Cardiac septum (tissue), 1 donor: ENCODE measurements at places on chromosomes 7 and 10.

GRCh38 chr10:59873896-59874295 is 32.5 kb downstream of the CCDC6 start:
- no peak for DNase-seq

DNA sequence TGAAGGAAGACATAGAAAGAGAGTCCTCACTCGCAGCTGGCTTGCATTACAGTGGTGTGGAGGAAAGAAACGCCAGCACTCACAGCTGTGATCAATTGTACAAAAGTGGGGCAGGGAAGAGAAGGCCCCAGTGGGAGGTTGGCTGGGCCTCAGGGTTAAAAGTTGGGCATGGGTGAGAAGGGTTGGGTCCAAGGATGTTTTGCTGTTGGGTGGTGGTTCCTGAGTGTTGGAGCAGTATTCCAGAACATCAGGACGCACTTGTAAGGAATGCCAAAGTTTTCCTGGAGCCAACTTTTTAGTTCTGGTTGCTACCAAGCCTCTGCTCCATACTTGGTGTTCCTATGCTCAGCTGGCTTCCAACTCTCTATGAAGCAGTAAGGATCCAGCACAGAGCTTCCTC is 55.4 kb upstream of the MKRN1 start:
- DNase-seq: no peak

- DNase-seq: no peak
Observed at GRCh38 chr7:11830582-11831155, 1.3 kb downstream of the THSD7A start.

GRCh38 chr10:133528845-133529575 is 1.8 kb downstream of the CYP2E1 start:
- no peak for DNase-seq

GRCh38 chr10:72009425-72010081 is 45.4 kb downstream of the CHST3 start:
- peak; percentile 86 for DNase-seq

GRCh38 chr7:17903337-17903736 is 37.0 kb downstream of the SNX13 start:
- DNase-seq: no peak

- no peak for DNase-seq
Observed at GRCh38 chr7:98994046-98994944, 116.0 kb downstream of the TRRAP start.

GRCh38 chr10:52318822-52319464 is 4.9 kb downstream of the DKK1 start:
- no peak for DNase-seq

DNA sequence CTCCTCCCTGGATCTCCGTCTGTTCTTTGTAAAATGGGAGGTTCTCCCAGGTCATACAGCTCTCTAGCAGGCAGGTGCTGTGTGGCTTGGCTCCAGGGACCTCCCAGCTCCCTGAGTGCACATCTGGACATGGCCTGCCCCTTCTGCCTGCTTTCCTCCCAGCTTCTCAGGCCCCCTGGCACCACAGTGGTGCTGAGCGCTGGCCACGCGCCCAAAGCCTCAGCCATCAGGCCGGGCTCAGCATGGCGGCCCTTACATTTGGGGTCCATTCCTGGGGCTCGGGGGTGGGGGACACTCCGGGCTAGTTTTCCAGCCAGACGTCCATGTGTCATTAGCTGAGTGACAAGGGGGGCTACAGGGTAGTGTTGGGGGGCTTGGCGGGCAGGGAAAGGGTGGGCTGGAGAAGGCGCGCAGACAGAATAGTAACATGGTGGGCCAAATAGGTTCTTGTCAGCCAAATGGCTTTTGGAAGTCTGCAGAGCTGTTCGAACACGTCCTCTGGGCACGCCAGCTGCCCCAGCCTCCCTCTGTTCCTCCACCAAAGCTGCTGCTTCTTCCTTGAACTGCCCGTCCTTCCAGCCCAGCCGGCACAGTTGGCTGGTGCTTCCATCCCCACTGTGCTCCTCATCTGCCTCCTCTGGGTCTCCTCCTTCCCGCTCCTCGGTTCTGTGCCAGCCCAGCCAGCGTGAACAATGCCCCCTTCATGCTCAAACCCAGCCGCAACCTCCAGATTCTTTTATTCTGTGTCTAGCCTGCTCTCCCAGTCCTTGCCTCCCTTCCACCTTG is 65.9 kb downstream of the GOLGA7B start:
- DNase-seq: no peak

GRCh38 chr10:4663162-4663992 is 162.6 kb upstream of the AKR1E2 start:
- peak; percentile 79 for DNase-seq

GRCh38 chr7:78760620-78761355 is 692.7 kb downstream of the MAGI2 start:
- DNase-seq: no peak

DNA sequence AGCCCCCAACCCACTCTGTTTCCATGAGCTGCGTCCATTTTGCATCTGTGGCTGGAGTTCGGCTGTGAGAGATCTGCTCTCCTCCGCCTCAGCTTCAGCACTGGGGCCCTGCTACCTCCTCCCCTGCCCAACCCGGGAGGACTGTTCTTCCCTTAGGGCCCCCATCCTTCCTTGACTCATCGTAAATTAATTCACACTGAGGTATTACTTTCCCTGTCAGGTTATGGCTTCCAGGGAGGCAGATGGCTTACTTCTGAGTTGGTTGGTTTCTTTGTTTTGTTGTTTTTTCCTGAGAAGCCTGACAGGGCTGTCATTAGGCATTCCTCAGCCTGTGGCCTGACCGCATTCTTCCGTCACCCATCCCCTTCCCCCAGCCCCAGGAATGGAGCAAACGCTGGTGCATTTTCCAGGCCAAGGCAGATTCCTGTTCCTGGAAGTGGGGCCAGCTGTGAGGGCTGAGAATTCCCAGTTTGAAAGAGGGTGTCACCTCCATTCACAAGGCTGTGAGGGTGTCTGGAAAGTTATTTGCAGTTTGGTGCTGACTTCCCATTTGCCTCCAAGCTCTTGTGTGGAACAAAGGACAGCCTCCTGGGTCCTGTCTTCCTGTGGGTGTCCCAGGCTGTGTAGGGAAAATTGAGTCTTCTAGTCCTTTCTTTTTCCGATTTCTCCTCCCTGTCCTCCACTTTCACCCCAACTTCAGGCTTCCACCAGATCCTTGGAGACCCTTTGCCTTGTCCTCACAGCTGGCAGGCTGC is 11.7 kb downstream of the CPA5 start:
- DNase-seq: peak; percentile 85

DNA sequence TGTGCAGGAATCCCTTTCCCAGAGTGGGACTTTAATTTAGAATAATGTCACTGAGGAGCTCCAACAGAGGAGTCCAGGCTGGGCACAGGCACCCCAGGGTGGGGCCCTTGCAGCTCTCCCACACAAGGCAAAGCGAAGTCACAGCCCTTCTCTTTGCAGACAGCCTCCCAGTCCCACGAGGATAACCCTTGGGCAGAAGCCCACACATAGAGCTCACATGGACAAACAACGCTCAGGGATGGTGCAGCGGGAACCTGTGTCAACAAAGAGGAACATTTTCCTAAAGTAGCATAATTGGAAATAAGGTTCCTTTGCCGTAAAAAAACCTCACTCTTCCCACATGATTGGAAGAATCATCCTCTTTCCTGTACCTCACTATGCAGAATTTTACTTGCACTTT is 29.3 kb upstream of the GGCT start:
- no peak for DNase-seq

- no peak for DNase-seq
Observed at GRCh38 chr7:127667759-127668530, 16.0 kb downstream of the SND1 start.

DNA sequence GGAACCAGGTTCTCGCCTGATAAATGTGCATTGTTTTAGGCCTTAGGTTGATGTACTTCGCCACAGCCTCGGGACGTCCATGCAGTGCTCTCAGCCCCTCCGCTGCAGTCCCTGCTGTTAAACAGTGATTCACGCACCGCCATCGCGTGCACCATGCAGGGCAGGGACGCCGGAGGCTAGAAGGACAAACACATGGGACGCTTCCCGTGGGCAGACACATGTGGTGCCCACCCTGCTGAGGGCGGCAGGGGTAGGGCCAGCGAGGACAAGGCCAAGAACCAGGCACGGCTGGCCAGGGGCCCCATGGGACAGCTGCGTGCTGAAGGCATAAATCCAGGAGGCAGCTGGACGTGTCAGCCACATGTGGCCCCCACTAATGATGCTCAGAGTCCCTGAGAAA is 394.7 kb downstream of the PTPRN2 start:
- no peak for DNase-seq

DNA sequence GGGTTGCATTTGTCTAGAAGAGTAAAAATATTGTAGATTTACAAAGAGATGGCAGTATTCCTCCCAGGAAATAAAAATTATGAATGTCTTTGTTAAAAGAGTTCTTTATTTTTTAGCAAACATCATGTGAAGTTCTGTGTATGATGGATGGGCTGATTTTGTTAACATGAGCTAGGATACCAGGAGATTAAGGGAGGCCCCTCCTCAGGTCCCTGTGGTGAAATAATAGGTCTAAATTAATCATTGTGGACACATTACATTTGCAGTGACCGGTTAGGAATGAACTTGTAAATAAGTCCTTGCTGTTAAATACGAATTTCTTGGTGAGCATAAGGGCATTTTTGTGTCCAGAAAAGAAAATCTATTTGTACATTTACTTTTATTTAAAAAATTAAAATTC is 339.4 kb upstream of the PHF14 start:
- DNase-seq: no peak

DNA sequence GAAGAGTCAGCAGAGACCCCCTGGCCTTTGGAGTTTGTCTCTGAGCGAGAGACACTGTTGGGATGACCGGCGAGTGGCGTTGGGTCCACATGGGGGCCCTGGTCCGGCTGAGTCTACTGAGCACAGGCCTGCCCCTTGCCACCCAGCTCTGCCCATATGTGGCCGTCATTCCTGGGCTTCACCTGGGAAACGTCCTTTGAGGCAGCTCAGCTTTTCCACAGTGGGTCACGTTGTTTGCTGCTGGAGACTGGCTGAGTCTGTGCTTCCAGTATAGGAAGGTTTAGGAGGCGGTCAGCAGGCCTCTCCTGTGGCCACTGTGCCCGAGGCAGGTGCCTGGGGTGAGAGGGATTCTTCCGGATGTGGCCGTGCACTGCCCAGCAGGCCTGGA is 17.1 kb downstream of the ADAM8 start:
- no peak for DNase-seq

GRCh38 chr7:45623740-45624391 is 49.7 kb downstream of the ADCY1 start:
- peak; percentile 38 for DNase-seq
